ENCODE measurements at places on chromosomes 1 and 21. TPM values are rescaled to one million over a fixed set of nuclear protein-coding genes. Genes with fewer than 3 reads are reported as not detected.

- no peak for DNase-seq
Measured at GRCh38 chr1:151881479-151881878, 27.8 kb downstream of the THEM4 start.

The NTPCR gene
- 45.8 TPM for total RNA-seq

- no peak for DNase-seq
Measured at GRCh38 chr1:172885411-172885810, 165.3 kb downstream of the TNFSF18 start.

The SLC5A9 gene
- not detected for total RNA-seq

The KIAA0319L gene
- total RNA-seq = 37.6 TPM

- no peak for DNase-seq
Measured at GRCh38 chr1:193471981-193472380, 285.6 kb upstream of the B3GALT2 start.

The GPR61 gene
- total RNA-seq = 0.45 TPM

GRCh38 chr1:30991862-30992606 is 73.5 kb downstream of the PUM1 start:
- no peak for DNase-seq

GRCh38 chr1:94259635-94260289 is 22.4 kb upstream of the ARHGAP29 start:
- DNase-seq = no peak

DNA sequence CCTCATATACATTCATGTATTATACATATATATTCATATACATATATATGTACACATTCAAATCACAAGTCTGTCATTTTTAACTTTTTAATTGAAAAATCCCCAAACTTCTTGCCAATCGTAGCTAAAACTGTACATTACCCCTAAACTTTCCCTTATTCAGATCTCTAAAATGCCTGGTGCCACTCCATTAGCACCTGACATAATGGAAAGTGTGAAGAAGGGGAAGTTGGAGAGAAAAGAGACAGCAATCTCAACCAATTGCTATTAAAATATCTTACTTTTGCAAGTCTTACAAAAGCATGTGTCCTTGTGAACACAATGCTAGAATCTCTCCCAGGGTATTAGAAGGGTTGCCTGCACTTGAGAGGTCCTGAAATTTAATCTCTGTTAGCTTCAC is 22.7 kb upstream of the PRKACB start:
- no peak for DNase-seq

DNA sequence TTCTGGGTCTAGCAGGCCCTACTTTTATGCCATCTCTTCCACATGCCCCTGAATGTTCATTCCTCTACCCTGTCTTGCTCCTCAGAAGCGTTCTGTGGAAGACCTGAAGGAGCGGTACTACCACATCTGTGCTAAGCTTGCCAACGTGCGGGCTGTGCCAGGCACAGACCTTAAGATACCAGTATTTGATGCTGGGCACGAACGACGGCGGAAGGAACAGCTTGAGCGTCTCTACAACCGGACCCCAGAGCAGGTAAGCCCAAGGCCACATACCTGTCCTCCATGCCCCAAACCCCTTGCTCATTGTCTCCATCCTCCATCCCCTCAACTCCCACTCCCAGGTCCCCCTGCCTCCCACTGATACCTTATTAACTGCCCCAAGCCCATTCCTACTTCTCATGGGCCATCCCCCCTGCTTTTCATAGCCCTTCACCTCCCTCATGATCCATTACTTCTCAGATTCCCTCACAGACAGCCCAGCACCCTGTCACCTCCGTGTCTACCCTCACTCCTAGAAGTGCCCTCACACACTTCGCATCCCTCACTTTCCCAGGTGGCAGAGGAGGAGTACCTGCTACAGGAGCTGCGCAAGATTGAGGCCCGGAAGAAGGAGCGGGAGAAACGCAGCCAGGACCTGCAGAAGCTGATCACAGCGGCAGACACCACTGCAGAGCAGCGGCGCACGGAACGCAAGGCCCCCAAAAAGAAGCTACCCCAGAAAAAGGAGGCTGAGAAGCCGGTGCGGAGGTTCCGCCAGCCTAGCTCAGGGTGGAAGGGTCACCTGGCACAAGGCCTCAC is 5.4 kb downstream of the DMAP1 start:
- DNase-seq = no peak

DNA sequence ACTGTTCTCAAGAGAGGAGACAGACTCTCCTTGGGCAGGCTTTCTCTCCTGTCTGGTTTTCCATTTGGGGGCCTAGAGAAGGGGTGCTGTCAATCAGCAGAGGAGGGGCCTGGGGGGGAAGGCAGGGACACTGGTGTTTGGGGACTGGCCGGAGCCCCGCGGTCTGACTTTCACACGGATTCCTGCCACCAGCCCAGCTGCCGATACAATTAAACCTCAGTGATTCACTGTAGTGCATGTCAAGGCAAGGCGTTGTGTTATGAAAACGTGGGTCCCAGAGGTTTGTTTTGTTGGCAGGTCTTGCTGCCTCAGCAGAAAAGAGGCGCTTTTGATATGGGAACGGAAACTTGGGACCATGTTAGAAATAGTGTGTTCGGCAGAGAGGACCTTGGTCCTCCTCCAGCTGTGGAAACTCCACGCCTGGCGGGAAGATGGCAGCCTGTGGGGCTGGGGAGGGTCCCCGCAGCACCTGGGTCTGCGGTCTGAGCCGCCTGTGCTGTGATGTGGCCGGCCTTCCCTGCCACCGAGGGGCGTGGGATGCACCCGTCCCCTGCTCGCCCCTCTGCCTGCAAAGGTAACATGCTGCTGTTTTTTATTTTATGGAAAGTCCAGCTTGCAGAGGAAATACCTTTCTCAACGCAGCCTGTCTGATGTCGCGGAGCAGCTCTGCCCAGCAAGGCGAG is 47.6 kb downstream of the SPSB1 start:
- no peak for DNase-seq

GRCh38 chr1:212537610-212538009 is 71.0 kb upstream of the ATF3 start:
- no peak for DNase-seq

DNA sequence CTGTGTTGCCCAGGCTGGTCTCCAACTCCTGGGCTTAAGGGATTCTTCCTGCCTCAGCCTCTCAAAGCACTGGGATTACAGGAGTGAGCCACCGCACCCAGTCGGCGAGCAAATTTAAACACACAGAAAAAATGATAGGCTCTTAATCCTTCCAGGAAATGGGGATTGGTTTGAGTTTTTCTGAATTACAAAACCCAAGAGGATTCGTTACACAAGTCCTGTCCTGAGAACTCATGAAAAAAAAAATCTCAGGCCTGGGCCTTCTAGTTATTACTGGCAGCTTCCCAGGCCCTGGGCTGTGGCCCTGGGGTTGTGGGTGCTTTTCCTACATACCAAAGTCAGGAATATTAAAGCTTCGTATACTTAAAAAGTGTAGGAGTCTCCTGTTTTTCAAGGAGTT is 6.3 kb upstream of the IFNGR2 start:
- no peak for DNase-seq

- no peak for DNase-seq
Measured at GRCh38 chr1:200674838-200675587, 5.3 kb upstream of the DDX59 start.

- no peak for DNase-seq
Measured at GRCh38 chr1:41789661-41790330, 128.9 kb downstream of the HIVEP3 start.

DNA sequence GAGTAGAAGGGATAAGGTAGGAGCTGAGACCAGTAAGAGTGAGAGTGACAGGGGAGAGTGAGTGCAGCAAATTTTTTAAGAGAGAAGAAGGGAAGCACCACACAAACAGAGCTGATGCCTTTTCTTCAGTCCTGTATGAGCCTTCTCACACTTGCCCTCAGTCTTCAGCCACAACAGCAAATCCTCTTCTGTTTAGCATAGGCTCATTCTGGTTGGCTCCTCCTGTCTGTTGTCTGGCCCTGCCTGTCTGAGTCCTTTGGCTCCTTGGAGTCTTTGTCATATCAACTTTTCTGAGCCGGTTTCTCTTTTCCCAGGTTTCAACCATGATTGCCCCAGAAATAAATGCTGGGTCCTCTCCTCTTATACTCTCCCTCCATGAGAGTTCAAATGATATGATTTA is 12.7 kb upstream of the CASQ1 start:
- no peak for DNase-seq

GRCh38 chr1:242412921-242413320 is 111.6 kb downstream of the PLD5 start:
- no peak for DNase-seq

DNA sequence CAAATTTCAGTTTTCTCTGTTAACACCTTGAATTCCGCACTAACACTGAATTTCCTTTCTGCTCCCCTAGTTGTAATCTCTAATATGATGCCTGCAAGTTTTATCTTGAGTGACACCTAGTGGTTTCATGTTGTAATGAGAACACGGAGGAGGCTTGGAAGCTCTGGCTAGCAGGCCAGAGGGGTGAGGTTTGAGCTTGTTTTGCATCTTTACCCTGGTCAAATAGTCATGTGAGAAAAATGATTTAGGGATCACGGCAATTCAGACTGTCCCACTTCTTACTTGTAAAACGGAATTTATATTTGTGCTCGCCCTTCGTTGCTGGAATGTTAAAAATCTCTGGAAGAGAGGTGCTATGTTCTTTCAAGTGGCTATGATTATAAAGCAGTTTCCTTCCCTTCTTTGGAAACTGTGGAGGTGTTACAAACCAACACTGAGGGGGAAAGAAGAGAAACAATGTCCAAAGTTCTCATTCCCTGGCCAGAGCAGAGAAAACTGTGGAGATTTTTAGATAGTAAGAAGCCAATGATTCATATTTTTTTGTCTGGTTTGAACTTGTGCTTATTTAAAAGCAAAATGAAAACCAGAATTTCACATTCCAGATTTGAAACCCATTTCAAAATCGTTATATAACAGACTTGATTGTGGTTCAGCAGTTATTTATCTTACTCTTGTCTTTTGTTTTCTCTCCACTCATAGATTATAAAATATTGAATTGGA is 5.3 kb upstream of the MROH9 start:
- peak; percentile 32 for DNase-seq

GRCh38 chr21:29789393-29789792 is 150.4 kb downstream of the GRIK1 start:
- DNase-seq = no peak

DNA sequence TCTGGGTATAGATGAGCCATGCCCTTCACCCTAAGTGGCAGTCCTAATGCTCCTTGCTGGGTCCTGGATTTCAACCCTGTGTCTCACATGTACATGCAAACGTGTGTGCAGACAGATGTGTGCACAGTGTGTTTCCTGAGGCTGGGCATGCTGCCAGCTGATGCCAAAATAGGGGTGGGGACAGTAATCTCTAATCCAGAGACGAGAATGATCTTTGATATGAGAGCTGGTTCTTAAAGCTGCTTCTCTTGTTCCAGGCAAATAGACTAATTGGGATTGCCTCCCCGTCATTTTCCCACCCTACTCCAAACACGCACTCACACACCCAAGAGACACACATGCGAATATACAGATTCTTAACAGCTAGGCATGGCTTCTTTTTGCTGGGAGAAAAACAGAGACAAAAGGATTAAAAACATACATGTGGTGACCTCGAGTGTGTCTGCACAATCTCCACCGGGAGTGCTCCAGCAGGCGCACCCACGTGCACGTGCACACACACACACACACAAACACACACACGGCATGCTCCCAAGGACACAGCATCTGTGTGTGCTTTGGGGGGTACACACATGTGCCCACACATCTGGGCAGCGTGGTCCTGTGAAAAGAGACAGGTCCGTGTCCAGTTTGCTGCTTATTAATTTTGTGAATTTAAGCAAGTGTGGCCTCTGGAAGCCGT is 102.1 kb upstream of the ZBTB40 start:
- no peak for DNase-seq

DNA sequence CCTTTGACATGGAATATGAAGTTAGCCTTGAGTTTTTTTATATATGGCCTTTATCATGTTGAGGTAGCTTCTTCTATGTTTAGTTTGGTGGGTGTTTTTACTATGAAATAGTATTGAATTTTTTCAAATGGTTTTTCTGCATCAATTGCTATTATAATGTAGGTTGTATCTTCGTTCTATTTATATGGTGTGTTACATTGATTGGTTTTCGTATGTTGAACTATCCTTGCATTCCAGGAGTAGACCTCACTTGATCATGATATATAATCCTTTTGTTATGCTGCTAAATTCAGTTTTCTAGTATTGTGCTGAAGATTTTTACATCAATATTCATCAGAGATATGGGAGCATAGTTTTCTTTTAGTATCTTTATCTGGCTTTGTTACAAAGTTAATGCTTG is 55.8 kb downstream of the C1orf198 start:
- DNase-seq = no peak

- no peak for DNase-seq
Measured at GRCh38 chr21:43805275-43805800, 16.0 kb downstream of the RRP1 start.

GRCh38 chr1:38812981-38813380 is 46.6 kb downstream of the RRAGC start:
- DNase-seq = no peak

DNA sequence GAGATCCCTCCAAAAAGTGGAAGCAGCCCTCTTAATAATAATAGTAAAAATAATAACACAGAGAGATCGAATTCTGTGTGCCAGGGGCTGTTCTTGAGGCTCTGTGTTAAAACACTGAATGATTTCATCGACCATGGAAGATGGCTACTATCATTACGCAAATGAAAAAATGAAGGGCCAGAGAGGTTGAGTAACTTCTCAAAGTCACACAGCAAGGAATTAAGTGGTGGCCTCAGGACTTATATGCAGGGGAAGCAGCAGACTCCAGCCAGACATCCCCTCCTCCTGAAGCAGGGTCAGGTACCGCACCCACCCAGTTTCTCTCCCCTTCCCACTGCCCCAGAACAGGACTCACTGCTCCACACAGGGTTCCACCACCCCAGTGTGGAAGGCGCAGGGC is 40.1 kb downstream of the SYF2 start:
- no peak for DNase-seq

GRCh38 chr1:89552471-89553081 is 27.9 kb downstream of the LRRC8B start:
- DNase-seq = no peak

The GUCA2A gene
- not detected for total RNA-seq

The SPRR1B gene
- total RNA-seq = not detected

The OPRD1 gene
- total RNA-seq = not detected

DNA sequence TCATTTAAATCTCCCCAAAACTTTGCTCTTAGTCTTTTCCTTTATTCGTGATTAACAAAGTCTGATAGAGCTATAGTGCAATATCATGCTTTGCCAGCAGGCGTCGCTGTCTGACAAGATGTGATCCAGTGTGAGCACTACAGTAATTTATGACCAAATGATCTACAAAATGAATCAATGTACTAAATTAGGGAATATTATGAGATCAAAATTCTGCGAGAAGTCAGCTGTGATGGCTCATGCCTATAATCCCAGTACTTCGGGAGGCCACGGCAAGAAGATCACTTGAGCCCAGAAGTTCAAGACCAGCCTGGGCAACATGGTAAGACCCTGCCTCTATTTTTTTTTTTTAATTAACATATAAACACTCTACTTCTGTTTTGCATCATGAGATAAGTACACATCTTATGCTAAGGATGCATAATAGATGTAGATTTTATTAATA is 3.6 kb upstream of the SPSB1 start:
- DNase-seq = peak; percentile 87

- no peak for DNase-seq
Measured at GRCh38 chr1:201636510-201636971, 97.6 kb downstream of the NAV1 start.

- no peak for DNase-seq
Measured at GRCh38 chr1:20061866-20062265, 8.1 kb upstream of the PLA2G5 start.

The CTSE gene
- total RNA-seq = not detected

The TTC4 gene
- total RNA-seq = 18.4 TPM

GRCh38 chr1:115469703-115470476 is 131.8 kb upstream of the NGF start:
- peak; percentile 17 for DNase-seq

GRCh38 chr1:29673228-29673500 is 436.8 kb downstream of the PTPRU start:
- DNase-seq = no peak

The OR2W3 gene
- 0.37 TPM for total RNA-seq

The GUCA2B gene
- total RNA-seq = not detected
